Left cardiac atrium (tissue), 4 donors: ENCODE measurements at places on chromosomes 16 and 17.

DNA sequence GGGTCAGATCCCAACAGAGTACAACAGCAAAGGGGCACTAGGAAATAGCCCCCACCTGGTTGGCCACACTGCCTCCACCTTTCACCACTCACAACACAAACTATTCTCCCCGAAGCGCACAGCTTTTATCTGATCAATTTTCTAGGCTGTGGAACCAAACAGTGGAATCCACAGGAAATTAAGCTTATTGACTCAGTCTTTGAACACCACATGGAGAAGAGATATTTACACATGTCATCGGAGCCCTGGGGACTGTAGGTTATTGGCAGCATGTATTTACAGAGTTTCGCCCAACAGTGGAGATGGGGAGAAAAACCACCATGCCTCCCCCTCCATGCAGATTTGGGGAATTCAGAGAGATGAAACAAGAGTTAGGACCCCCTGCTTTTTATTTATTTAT, 154.8 kb downstream of the XYLT1 start:
- DNase-seq: no peak

DNA sequence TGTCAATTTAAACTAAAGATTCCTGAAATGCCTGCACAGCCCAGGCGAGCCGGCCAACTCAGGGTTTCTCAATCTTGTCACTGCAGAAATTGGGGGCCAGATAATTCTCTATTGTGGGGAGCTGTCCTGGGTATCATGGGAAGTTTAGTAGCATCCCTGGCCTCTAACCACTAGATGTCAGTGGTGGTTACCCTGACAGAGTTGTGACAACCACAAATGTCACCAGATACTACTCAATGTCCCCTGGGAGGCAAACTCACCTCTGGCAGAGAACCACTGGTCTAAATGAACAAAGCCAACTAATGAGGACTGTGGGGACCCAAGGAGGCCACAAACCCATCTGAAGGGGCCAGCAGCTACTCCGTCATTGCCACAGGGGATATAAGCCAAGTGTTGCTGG, 90.9 kb downstream of the MYH11 start:
- no peak for DNase-seq

- DNase-seq: no peak
These were observed 32.5 kb downstream of the MARF1 start for GRCh38 chr16:15610369-15610871.

- peak; percentile 14 for DNase-seq
These were observed 7.3 kb upstream of the CD7 start for GRCh38 chr17:82324566-82325285.

GRCh38 chr16:25192096-25192495, 24.7 kb upstream of the AQP8 start:
- DNase-seq: no peak

DNA sequence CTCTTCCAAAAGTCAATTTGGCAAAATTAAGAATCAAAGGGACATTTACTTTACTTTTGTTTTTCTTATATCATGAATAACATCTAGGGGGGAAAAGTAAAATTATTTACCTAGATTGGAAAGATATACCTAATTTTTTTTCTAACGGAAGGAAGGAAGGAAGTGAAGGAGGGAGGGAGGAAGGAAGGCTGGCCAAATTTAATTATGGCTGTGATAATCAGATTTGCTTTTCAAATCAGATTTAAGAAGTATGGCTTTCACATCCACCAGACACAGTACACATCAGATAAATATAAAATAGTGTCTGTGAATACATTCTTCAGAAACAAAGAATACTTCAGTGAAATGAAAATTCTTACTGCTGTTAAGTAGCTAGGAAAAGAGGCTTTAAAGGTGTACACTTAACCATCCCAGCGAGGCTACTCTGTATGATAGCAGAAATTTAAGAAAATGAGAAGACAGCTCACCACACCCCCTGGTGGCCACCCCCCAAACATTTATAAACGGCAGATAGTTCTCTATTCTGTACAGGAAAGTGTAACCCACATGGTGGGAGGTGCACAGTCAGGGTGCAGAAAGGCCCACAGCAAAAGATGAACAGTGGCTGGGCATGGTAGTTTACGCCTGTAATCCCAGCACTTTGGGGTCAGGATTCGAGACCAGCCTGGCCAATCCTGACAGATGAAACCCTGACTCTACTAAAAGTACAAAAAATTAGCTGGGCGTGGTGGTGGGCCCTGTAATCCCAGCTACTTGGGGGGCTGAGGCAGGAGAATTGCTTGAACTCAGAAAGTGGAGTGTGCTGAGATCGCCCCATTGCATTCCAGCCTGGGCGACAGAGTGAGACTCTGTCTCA, 150.8 kb downstream of the SSH2 start:
- peak; percentile 72 for DNase-seq

DNA sequence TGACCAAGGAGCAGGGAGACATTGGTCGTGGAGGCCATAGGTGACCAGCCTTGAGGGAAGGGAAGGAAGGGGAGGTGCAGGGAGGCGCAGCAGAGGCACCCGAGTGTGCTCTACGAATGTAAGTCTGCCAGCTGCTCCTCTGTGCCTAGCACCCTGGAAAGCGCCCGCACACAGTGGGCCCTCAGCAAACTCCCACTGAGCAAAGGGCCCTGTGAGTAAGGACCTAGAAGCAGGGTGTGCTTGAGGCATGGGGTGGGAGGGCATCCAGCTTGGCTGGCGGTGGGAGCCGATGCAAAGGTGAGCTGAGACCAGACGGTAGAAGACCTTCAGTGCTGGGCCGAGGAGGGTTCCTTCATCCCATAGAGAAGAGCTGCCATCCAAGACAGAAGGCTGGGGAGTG, 36.2 kb upstream of the MEOX1 start:
- DNase-seq: no peak

GRCh38 chr16:85330694-85331188, 218.5 kb upstream of the CIBAR2 start:
- no peak for DNase-seq

- DNase-seq: no peak
These were observed 5.9 kb downstream of the KRT17 start for GRCh38 chr17:41618341-41619035.

DNA sequence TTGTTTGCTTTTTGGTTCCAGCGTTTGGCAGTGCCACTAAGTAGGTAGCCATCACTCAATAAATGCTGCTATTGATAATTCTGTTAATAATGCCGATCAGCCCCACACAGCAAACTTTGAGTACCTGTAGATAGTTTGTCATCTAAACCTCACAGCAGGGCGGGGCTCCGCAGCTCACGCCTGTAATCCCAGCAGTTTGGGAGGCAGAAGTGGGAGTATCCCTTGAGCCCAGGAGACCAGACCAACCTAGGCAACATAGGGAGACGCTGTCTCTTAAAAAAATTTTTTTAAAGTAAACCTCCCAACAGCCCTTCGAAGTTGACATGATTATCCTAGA, 1.6 kb downstream of the BFAR start:
- DNase-seq: no peak

- DNase-seq: no peak
These were observed 15.7 kb downstream of the DNAI2 start for GRCh38 chr17:74289688-74290087.

DNA sequence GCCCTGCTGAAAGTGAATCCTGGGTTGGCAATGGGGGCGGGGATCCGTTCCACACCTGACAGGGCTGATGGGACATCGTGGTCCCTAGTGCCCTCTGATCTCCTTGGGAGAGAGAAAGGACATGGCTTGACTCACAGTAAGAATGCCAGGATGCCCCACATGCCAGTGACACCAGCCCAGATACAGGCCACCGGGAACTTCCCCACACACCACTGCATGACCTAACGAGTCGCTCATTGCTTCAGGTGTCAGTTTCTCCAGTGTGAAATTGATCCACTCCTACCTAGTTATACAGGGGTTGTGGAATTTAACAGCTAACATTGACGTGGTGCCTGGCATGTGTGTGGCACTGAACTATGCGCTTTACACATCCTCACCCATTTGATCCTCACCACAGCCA, 7.5 kb downstream of the CD300LG start:
- no peak for DNase-seq

DNA sequence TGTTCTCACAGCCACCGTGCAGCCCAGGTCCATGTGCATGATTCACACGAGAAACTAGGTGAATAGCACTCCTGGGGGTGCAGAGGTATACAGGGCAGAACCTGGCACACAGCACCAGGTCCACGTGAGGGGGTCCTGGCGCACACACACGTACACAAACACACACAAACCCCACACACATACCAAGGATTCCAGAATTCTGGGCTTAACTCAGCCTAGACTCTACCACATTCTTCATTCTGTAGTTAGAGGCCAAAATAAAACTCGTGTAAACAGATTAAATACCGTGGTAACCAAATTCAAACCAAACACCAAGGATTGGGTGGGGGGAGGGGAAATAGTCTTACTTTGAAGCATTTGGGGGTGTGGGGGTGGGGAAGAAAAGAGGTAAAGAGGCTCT, 58.5 kb downstream of the XYLT1 start:
- no peak for DNase-seq

- no peak for DNase-seq
These were observed 48.4 kb downstream of the ESRP2 start for GRCh38 chr16:68187505-68187904.

- no peak for DNase-seq
These were observed 41.9 kb upstream of the CRHR1 start for GRCh38 chr17:45742251-45742650.

- peak; percentile 81 for DNase-seq
These were observed 641 bp upstream of the CBX2 start for GRCh38 chr17:79777120-79777893.

- no peak for DNase-seq
These were observed 11.3 kb downstream of the WDR45B start for GRCh38 chr17:82636626-82637598.

GRCh38 chr16:30853758-30854157, 40.1 kb downstream of the BCL7C start:
- DNase-seq: no peak

DNA sequence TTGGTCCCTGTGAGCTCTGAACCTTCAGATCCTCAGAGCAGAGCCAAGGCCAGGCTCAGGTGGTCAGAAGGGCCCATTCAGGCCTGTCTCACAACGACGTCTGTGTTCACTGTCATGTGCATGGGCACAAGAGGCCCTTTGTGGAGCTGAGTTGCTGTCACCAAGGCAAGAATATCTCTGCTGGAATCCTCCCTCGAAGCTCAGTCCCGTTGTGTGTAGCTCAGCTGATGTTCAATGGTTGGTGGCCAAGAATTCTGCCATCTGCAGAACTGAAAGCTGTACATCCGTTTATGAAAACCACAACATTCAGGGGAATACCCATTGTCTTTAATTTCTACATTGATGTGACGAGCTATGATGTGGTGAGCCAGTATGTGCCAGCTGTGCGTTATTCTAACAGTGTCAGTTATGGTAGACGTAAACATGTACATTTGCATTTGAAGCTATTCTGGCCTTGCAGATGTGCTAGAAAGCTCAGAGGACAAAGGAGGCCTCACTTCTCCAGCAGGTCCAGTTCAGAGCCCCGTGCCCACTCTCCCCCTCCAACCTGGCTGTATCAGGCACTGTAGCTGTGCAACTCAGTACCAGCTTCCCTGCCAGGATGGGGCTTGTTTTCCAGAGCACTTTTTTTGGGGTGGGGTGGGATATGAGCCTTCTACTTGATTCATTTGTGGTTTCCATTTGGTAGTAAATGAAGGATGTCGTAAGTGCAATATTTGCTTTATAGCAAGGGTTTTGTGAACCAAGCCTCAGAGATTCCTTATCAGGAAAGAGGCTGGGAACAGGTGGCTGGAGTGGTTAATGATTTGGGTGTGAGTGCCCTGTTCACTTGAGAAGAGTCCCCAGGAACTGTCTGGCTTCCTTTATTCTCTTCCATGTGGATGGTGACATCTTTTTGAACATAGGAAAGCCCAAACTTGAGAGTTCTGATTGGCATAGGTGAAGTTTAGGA, 56.1 kb downstream of the B9D1 start:
- DNase-seq: peak; percentile 15

DNA sequence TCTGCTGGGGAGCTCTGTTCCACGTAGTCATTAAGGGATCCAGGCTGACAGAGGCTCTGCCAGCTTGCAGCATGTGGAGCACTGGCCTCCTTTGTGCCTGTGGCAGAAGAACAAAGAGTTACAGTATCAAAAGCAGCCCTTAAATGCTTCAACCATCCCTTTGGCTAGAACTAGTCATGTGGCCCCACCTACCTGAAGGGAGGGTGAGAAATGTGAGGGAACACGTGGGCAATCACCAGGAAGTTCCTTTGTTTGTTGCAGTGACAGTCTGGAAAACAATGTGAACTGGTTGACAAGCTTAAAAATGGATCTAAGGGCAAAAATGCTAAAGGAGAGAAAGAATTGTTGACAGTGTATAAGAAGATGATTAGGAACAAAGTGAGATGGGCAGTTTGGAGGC, 290.4 kb upstream of the HSBP1 start:
- no peak for DNase-seq

GRCh38 chr17:31417051-31417792, 25.7 kb downstream of the RAB11FIP4 start:
- DNase-seq: no peak
